ENCODE measurements at places on chromosomes 3 and 15. TPM values are rescaled to one million over a fixed set of nuclear protein-coding genes. Genes with fewer than 3 reads are reported as not detected.

GRCh38 chr15:77742127-77742526 lies 109.4 kb upstream of the LINGO1 start:
- no peak for DNase-seq

DNA sequence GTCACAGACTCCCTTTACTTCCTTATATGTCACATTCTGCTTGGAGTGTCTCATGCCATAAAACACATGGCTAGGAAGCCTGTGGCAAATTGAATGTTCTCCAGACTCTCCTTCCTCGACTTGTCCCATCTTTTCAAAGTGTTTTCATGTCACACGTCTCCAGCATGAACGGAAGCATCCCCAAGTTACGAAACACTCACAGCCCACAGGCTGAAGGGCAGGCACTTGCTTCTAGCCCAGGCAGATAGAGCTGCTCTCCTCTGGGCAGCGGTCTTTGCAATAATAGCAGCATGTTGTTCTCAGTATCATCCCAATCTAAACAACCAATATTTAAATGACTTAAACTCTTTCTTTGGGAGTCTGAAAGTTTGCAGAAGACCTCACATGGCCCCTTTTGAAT lies 85.3 kb upstream of the ADAMTS9 start:
- no peak for DNase-seq

- no peak for DNase-seq
These were observed 58.1 kb downstream of the FOXP1 start for GRCh38 chr3:71525391-71525790.

DNA sequence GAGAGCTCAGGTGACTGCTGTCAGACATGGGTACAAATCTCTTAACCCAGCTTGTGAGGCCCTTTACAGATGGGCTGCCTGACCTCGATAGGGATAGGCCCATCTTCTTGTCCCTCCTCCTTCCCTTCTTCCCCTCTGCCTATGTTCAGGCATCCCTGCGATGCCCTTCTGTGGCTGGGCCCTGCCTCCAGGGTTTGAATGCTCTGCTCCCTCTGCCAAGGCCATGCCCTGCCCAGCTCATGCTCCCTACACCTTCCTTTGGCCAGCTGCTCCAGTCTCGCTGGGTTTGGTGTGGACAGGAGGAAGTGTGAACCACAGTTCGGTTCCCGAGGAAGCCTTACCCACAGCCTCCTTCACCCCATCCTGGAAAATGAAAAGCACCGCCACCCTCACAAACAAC lies 4.3 kb downstream of the FYCO1 start:
- DNase-seq, result peak; percentile 51

DNA sequence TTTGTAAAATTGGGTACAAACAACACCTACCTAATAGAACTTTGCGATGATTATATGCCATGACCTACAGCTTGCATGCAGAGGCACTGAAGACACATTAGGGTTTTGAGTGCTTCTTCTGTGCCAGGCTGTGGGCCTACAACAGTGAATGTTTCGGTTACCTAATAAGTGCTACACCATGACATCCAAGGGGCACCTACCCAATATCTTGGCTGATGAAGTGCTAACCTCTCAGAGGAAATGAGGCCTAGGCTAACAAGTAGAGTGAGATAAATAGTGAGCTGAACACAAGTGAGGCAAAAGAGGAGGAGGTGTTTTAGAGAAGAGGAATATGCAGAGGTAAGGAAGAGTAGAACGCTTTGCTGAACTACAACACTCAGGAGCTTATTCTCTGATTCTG lies 12.2 kb upstream of the RASGRP1 start:
- no peak for DNase-seq

Gene FANCD2OS
- total RNA-seq, result not detected

DNA sequence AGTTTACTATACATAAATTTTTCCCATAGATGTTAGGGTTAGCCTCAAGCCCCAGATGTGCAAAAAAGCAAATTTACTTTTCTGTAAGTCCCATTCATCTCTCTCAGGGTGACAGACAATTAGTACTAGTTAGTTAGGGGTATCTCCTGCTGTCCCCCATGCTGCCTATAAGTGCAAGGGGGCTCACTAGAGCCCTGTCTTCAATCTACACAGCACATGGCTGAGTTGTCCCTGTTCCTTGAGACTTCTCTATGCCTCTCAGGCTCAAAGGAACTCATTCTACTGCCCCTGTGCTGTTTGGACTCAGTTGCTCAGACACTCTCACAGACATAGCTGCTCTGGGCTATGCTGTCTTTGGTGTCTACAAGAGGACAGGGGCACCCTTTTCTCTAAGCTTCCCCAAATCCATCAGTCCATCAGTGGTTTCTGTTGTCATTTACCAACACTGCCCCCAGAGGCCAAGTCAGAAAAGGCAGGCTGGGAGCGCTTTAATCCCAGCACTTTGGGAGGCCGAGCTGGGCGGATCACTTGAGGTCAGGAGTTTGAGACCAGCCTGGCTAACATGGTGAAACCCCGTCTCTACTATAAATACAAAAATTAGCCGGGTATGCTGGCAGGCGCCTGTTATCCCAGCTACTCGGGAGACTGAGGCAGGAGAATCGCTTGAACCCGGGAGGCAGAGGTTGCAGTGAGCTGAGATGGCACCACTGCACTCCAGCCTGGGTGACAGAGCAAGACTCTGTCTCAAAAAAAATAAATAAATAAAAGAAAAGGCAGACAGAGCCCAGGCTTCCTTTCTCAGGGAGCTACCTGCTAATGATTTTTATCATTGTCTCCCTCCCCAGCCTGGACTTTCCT lies 31.4 kb upstream of the PRTG start:
- peak; percentile 51 for DNase-seq

Gene TXNRD3
- 5.4 TPM for total RNA-seq

DNA sequence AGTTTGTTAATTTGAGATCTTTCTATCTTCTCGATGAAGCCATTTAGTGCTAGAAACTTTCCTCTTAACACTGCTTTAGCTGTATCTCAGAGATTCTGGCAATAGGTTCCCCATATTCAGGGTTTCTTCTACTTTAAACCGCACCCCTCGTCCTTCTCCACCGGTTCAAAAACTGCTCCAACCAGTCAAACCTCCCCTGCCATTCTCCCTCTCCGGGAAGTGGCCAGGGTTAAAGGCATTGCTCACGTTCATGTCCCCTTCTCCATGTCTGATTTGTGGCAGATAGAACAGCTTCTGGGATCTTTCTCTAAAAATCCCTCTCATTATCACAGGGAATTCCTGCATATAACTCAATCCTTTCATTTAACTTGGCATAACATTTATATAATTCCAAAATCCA lies 14.4 kb downstream of the ALDH1L1 start:
- DNase-seq, result no peak

GRCh38 chr15:73787621-73788020 lies 34.5 kb upstream of the INSYN1 start:
- no peak for DNase-seq

Gene TLR9
- 0.32 TPM for total RNA-seq

- DNase-seq, result peak; percentile 49
These were observed 20.2 kb upstream of the GPX1 start for GRCh38 chr3:49378249-49378895.

- DNase-seq, result peak; percentile 58
These were observed 7.7 kb upstream of the MAP1A start for GRCh38 chr15:43509660-43510199.

DNA sequence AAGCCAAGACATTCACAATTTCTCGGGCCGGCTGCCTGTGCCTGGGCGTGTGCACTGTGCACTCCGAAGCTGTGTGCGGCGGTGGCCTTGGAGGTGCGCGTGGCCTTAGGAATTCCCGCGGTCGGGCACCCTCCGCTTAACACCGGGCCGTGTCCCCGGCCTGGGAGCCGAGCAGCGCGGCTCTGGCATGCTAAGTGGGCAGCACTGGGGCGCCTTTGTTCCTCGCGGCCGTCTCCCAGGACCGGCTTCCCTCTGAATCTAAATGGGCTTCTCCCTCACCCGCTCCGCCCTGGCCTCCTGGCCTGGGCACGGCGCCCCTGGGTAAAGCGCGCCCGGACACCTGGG lies 498 bp upstream of the ARNT2 start:
- peak; percentile 41 for DNase-seq

Gene NMNAT3
- total RNA-seq, result 12.1 TPM

GRCh38 chr3:128146201-128146600 lies 7.1 kb upstream of the EEFSEC start:
- no peak for DNase-seq

Gene CAMK2N2
- total RNA-seq, result not detected

DNA sequence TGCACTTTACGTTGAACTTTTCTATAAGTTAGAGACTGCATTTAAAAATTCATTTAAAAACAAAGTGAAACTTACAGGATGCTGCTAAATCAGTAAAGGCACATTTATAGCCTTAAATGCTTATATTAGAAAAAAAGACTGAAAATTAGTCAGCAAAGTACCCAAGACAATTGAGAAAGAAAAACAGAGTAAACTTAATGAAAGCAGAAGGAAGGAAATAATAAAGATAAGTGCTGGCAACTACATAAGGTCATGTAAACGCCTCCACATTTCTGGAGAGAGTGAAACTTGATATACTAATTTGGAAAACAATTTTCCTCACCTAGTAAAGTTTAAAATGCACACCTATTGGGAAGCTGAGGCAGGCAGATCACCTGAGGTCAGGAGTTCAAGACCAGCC lies 58.2 kb upstream of the ACAN start:
- DNase-seq, result no peak

Gene TERB2
- total RNA-seq, result not detected

- no peak for DNase-seq
These were observed 1.5 kb upstream of the DMXL2 start for GRCh38 chr15:51624022-51624421.

- DNase-seq, result no peak
These were observed 75.7 kb downstream of the TMEM266 start for GRCh38 chr15:76135516-76135915.

Gene IFT57
- 18.7 TPM for total RNA-seq

Gene CCR2
- 0.91 TPM for total RNA-seq

Gene PLSCR2
- total RNA-seq, result not detected

Gene SLC6A1
- 0.73 TPM for total RNA-seq

DNA sequence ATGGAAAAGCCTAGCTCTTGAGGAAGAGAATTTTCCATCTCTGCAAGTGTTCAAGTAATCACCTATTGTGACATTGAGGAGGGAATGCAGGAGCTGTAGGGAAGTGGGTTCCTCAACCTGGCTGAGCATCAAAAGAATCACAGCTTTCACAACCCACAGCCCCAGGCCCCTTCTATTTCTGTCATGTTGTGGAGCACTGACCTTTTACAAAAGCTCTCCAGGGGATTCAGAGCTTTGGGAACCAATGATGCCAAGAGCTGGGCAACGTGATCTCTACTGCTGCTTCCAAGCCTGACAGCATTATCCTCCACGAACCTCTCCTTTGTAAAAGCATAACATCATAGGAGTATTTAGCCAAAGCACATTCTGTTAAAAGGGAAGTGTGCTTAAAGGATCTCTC lies 231.1 kb downstream of the ADAMTS9 start:
- no peak for DNase-seq

DNA sequence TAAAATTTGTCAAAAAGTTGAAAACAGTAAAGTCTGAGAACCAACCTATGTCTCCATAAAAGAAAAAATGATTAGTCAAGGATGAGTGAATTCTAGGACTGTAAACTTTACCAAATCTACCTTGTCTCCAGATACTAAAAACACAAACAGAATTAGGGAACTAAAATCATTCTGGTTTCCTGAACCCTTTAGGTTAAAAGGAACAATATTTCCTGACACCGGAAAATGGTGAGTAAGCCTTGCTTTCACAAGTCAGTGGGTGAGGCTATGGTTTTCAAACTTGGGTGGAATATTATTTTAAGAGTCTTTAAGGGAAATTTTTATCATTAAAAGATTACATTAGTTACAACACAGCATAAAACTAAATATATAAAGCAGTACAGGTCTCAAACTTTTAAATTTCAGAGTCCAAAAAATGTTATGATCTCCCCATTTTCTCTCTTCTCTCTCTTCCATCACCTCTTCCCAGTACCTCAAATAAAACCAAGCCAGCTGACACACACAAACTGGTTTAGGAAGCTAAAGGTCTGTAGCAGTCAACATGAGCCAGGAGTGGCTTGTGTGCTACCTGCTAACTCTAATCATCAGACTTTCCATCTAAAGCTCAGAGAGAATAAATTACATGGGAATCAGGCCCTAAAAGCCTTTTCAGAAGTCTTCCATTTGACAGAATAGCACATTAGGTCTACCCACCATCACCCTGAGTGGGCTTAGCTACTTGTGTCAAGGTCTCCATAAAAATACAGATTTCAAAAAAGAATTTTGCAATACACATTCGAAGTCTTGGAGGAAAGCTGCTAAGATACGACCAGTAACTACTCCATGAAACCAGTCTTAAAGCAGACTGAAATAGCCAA lies 2.2 kb downstream of the SLC12A6 start:
- DNase-seq, result no peak

DNA sequence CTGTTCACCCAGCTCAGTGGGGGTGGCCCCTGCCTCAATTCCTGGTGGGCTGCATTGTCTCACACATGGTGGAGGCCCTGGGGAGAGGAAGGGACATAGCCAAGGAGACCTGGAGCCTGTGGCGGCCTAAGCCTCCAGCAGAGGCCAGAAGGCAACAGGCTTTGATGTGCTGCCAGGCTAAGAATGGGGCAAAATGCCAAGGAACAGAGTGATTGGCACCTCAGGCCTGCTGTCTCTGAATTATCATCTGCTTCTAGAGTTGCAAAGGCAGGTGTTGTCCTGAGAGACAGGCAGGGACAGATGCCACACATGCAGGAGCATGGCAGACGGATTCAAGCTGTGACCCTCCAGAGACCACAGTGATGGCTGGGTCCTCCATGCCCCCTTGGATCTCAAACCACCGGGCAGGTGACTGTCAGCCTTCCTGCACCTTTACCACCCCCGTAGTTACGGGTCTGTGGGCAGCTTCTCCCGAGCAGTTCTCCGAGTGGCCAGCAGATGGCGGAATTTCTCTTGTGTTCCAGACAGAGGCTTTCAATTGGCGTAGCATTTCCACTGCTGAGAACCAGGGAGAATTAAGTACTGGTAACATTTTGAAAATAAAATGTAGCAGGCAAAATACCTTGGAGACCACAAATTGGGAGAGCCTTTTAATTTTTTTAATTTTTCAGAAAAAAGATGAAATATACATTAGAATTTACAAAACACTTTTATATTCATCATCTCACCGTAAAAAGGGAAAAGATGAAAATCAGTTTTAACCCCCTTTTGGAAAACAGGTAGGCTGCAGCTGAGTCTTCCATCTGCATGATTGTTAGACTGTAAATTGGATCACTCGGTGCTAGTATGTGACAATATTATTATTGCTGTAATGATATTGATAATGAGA lies 525.5 kb upstream of the CFAP20DC start:
- DNase-seq, result peak; percentile 92

DNA sequence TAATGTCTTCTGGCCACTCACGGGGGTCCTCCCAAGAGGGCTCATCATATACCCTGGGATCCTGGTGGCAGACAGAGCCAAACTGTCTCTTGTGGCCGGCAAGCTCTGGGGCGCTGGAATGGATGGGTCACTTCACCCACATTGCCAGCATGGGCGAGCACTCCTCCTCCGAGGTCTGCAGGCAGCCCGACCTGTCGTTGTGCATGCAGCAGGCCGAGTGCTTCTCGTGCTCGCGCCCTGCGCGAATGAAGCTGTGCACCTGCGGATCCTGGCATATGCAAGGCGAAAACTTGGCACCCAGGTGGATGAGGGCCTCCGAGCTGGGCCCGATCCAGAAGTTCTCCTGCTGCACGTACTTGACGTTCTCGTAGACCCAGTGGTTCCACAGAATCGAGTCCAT lies 33.6 kb upstream of the GRIP2 start:
- DNase-seq, result no peak

- no peak for DNase-seq
These were observed 797.6 kb downstream of the ROBO2 start for GRCh38 chr3:77837456-77838025.

- DNase-seq, result no peak
These were observed 81.9 kb upstream of the SLC25A36 start for GRCh38 chr3:140859592-140860336.

GRCh38 chr3:87414271-87414670 lies 137.9 kb upstream of the POU1F1 start:
- DNase-seq, result no peak

GRCh38 chr3:37123292-37123691 lies 51.1 kb downstream of the LRRFIP2 start:
- DNase-seq, result no peak
